WTC11 (cell line): ENCODE measurements at places on chromosomes 16 and 17.

DNA sequence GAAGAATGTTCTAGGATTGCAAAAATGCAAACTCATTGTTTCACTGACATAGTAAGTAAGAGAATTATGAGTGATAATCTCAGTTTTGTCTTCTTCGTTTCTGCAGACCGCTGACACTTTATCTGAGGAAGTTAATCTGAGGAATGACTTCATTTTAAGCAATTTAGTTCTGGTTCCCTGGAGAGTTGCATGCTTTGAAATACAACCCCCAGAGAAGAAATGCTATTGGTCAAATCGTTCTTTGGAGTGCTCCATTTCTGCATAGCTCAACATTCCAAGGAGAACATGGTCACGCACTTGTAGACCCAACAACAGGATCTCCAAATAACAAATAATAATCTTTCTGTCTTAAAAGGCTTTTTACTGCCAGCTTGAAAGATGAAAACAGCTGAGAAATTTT lies 427.1 kb downstream of the GRIN2A start:
- H3K4me3 ChIP-seq, result no peak overlapping the region
- H3K27ac ChIP-seq, result no peak overlapping the region
- peaks cover 58% of the 10 kb centered on the region for H3K4me1 ChIP-seq
- H3K36me3 ChIP-seq, result no peaks in the 10 kb centered on the region
- DNase-seq, result no peak

- H3K4me3 ChIP-seq, result no peak overlapping the region
- no peak overlapping the region for H3K27ac ChIP-seq
- H3K4me1 ChIP-seq, result peaks cover 5% of the 10 kb centered on the region
- no peaks in the 10 kb centered on the region for H3K36me3 ChIP-seq
- no peak for DNase-seq
Observed at GRCh38 chr16:4409081-4409932, 7.1 kb downstream of the CORO7 start.

DNA sequence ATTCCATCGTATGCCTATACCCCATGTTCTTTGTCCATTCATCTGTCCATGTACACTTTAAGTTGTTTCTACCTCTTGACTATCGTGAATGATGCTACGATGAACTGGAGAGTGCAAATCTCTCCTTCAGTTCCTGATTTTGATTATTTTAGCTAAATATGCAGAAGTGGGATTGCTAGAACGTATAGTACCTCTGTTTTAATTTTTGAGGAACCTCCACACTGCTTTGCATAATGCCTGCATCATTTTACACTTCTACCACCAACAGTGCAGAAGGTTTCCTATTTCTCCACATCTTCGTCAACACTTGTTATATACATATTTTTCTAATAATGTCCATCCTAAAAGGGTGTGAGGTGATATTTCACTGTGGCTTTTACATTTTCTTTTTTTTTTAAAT lies 43.9 kb downstream of the SDR42E1 start:
- no peak overlapping the region for H3K4me3 ChIP-seq
- 0 out of 2 replicates have a peak, but pooled peaks cover 3% of the 10 kb centered on the region for H3K4me1 ChIP-seq
- DNase-seq, result no peak
- H3K27ac ChIP-seq, result no peak overlapping the region
- H3K36me3 ChIP-seq, result peaks cover 28% of the 10 kb centered on the region
- H3K27me3 ChIP-seq, result no peaks in the 10 kb centered on the region

DNA sequence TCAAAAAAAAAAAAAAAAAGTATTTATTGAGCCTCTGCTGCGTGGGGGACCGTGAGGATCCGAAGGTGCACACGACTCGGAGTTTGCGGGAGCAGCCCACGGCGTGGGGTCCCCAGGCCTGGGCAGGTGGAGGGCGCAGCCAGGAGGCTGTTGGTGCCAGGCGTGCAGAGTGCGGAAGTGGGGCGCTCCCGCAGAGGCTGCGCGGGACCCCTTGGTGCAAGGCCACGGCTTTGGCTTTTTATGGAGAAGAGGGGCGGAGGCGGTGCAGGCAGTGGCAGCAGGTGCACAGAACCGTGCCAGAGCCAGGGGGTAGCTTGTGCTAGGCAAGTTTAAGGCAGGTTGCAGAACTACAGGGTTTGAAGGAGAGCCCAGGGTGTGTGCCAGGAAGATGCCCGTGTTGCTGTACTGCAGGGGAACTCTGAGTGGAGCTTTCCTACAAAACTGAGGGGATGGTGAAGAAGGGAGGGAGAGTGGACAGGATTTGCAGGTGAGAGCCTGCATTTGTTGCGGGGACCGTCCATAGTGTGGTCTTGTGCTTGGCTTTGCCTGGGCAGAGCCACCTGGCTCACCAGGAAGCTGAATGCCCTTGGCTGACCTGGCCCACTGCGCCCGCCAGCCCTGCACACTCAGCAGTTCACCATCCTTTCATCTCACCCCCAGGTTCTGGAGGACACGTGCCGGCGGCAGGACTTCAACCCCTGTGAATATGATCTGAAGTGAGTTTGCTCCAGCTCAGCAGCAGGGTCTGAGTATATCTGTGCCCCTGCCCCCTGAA lies 1.3 kb downstream of the ASPSCR1 start:
- peaks cover 32% of the 10 kb centered on the region for H3K27me3 ChIP-seq
- peaks cover 6% of the 10 kb centered on the region; the same call in 1 of the 2 replicates for H3K4me1 ChIP-seq
- peaks cover 9% of the 10 kb centered on the region for H3K36me3 ChIP-seq
- no peak overlapping the region; the same call in 1 of the 2 replicates for H3K27ac ChIP-seq
- DNase-seq, result no peak

GRCh38 chr17:1830288-1830687 lies 483 bp downstream of the RPA1 start:
- no peaks in the 10 kb centered on the region for H3K27me3 ChIP-seq
- peak overlapping the region; percentile 51 for H3K27ac ChIP-seq
- peaks cover 22% of the 10 kb centered on the region for H3K36me3 ChIP-seq
- DNase-seq, result no peak
- peaks cover 10% of the 10 kb centered on the region for H3K4me1 ChIP-seq

- no peak overlapping the region for H3K27ac ChIP-seq
- H3K27me3 ChIP-seq, result peaks cover 44% of the 10 kb centered on the region
- no peak overlapping the region for H3K4me3 ChIP-seq
- no peaks in the 10 kb centered on the region; the same call in 1 of the 2 replicates for H3K36me3 ChIP-seq
- no peak for DNase-seq
Observed at GRCh38 chr17:80925688-80926335, 65.8 kb upstream of the CHMP6 start.

DNA sequence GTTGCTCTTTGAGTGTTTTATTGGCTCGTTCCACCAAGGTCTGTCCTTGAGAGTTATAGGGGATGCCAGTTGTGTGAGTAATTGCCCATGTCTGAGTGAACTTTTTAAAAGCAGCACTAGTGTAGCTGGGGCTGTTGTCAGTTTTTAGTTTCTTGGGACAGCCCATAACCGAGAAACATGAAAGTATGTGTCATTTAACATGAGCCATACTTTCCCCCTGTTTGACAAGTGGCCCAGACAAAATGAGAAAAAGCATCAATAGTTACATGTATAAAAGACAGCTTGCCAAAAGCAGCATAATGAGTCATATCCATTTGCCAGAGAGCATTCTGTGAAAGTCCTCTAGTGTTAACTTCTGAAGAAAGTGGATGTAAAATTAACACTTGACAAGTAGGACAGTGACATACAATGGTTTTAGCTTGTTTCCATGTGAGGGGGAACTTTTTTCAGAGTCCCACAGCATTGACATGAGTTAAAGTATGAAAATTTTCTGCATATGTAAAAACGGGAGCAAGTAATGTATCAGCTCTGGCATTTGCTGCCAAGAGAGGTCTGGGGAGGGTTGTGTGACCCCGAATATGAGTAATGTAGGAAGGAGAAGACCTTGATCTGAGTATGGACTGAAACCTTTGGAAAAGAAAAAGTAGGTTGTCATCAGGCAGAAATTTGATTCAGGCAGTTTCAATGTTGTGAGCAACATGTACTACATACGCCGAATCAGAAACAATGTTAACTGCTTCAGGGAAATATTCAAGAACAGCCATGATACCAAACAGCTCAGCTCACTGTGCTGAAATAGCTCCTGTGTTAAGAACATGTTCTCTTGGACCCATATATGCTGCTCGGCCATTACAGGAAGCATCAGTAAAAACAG lies 56.8 kb upstream of the ARL4D start:
- peaks cover 1% of the 10 kb centered on the region for H3K27me3 ChIP-seq
- H3K27ac ChIP-seq, result peak overlapping the region; percentile 59
- peaks cover 14% of the 10 kb centered on the region for H3K36me3 ChIP-seq
- no peak for DNase-seq
- H3K4me1 ChIP-seq, result peaks cover 43% of the 10 kb centered on the region

DNA sequence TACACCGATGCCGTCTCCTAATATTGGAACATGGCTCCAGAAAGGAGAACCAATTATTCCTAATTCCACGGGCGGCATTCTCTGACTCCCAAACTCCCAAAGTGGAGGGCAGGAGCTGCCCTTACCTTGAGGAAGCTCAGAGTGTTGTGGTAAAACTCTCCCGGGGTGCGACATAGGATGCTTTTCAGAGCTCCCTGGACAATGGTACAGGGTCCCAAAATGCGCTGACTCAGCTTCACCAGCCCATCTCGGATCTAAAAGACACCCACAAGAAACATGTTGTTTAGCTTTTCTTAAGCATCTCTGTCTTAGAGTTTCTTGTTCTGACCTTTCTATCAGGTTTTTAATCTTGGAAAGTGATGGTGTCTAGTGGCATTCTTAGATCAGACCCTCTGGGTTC lies 6.7 kb downstream of the TAT start:
- no peak overlapping the region for H3K4me3 ChIP-seq
- H3K27ac ChIP-seq, result no peak overlapping the region
- no peak for DNase-seq

DNA sequence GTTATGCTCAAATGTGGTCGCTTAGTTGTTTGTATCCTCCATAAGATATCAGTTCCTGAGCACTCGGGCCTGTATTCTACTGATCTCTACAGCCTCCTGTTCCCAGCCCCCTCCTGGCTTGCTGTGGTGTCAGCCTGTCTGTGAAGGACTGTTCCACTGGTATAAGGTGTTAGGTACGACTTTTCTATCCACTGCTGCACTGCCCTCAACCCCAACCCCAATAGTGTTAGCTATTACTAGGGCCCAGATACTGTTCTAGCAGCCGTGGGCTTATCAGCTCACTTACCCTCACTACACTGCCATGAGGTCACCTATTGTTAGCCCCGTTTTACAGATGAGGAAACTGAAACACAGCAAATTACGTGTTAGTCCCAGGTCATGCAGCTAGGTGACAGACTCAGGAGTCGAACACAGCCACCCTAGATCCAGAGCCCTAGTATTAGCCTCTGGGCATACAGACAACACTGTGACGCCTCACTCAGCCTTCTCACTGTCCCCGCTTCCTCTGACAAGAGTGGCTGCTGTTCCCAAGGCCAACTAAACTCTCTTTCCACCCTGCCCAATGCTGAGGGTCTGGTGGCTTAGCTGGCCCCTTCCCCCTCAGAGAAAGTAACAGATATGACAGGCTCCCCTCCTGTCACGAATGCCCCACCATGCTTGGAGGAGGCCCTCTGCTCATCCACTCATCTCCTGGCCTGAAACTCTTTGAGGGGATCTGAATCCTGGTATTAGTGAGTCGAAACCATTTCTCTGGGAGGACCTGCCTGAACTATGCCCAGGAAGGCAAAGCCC lies 25.6 kb upstream of the ZNF652 start:
- no peaks in the 10 kb centered on the region; the same call in 1 of the 2 replicates for H3K27me3 ChIP-seq
- H3K4me1 ChIP-seq, result peaks cover 2% of the 10 kb centered on the region
- DNase-seq, result no peak
- no peak overlapping the region for H3K4me3 ChIP-seq
- H3K27ac ChIP-seq, result no peak overlapping the region

DNA sequence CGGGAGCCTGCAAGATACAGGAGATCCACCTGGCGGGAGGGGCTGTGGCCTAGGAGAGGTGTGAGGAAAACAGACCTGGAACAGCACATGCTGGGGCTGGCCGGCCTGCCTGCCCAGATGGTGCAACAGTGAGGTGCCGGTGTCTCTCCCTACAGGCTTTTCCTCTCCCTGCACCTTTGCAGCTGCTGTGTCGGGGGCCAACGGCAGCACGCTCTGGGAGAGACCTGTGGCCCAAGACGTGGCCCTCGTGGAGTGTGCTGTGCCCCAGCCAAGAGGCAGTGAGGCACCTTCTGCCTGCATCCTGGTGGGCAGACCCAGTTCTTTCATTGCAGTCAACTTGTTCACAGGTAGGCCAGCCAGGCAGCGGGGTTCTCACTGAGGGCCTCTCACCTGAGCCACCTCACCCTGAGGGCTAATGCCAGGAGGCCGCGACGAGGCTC lies 15.9 kb downstream of the RGS11 start:
- no peak overlapping the region for H3K27ac ChIP-seq
- DNase-seq, result no peak
- H3K4me3 ChIP-seq, result no peak overlapping the region
- no peaks in the 10 kb centered on the region for H3K4me1 ChIP-seq
- peaks cover 22% of the 10 kb centered on the region for H3K36me3 ChIP-seq

DNA sequence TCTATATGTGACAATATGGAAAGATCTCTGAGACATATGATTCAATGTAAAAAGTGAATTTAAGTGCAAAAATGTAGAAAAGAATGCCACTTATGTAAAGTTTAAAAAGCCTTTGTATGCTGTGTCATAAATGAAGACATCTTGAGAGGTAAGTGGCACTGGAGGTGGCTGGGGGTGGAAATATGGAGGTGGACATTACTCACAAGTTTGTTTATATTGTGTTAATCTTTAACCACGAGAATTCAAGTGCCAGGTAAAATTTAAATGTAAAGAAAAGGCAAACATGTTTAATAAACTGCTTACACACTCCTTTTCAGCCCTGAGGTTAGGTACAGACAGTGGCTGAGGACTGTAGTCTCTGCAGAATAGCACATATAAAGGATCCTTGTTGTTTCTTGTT lies 235.1 kb downstream of the ABCC12 start:
- H3K4me1 ChIP-seq, result no peaks in the 10 kb centered on the region
- H3K36me3 ChIP-seq, result no peaks in the 10 kb centered on the region
- H3K27me3 ChIP-seq, result no peaks in the 10 kb centered on the region

GRCh38 chr16:78817200-78817739 lies 717.8 kb downstream of the WWOX start:
- no peaks in the 10 kb centered on the region for H3K27me3 ChIP-seq

GRCh38 chr17:4177806-4178205 lies 34.8 kb downstream of the CYB5D2 start:
- H3K4me3 ChIP-seq, result no peak overlapping the region
- DNase-seq, result no peak
- no peak overlapping the region for H3K27ac ChIP-seq
- no peaks in the 10 kb centered on the region for H3K4me1 ChIP-seq
- peaks cover 74% of the 10 kb centered on the region for H3K36me3 ChIP-seq

DNA sequence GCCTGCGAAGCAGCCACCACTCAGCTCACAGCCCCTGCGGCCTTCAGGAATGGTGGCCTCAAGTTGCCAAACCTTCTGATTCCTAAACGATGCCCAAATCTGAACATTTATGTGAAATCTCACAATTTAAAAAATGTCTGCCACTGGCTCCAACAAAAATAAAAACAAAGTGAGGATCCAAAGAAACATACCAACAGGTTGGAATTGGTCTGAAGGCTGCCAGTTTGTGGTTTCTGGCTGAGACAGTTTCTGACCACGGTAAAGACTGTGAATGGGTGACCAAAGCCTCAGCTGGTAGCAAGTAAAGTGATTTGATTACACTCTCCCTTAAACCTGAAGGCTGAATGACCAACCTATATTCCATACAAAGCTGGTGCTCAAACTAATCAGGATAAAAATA lies 24.9 kb downstream of the LITAFD start:
- H3K27me3 ChIP-seq, result no peaks in the 10 kb centered on the region
- H3K36me3 ChIP-seq, result peaks cover 82% of the 10 kb centered on the region
- peaks cover 20% of the 10 kb centered on the region for H3K4me1 ChIP-seq
- DNase-seq, result no peak
- no peak overlapping the region for H3K27ac ChIP-seq
- H3K4me3 ChIP-seq, result no peak overlapping the region

GRCh38 chr16:20887207-20887606 lies 13.0 kb downstream of the DCUN1D3 start:
- H3K36me3 ChIP-seq, result peaks cover 10% of the 10 kb centered on the region; the same call in 1 of the 2 replicates
- H3K4me1 ChIP-seq, result peaks cover 24% of the 10 kb centered on the region
- no peak overlapping the region for H3K27ac ChIP-seq
- no peaks in the 10 kb centered on the region for H3K27me3 ChIP-seq

GRCh38 chr17:14730821-14731220 lies 429.9 kb downstream of the HS3ST3B1 start:
- H3K4me3 ChIP-seq, result no peak overlapping the region
- H3K27me3 ChIP-seq, result no peaks in the 10 kb centered on the region
- no peaks in the 10 kb centered on the region for H3K36me3 ChIP-seq
- peaks cover 15% of the 10 kb centered on the region for H3K4me1 ChIP-seq
- DNase-seq, result no peak
